ENCODE measurements at places on chromosomes 11 and 22.
A peak's percentile ranks its signal among the peaks of the same experiment; 100 is the strongest.

GRCh38 chr11:72763823-72764222 lies 11.6 kb upstream of the ARAP1 start:
- no peak for DNase-seq

GRCh38 chr11:99199341-99199740 lies 178.6 kb downstream of the CNTN5 start:
- DNase-seq: no peak

GRCh38 chr11:74326665-74327064 lies 15.2 kb upstream of the P4HA3 start:
- DNase-seq: no peak

GRCh38 chr11:129930743-129931142 lies 35.4 kb upstream of the NFRKB start:
- DNase-seq: no peak

GRCh38 chr22:24601217-24602104 lies 1.5 kb upstream of the GGT1 start:
- DNase-seq: no peak

GRCh38 chr22:40819599-40820140 lies 524 bp upstream of the SLC25A17 start:
- no peak for DNase-seq

- DNase-seq: no peak
Observed at GRCh38 chr11:47464483-47464882, 15.5 kb upstream of the RAPSN start.

DNA sequence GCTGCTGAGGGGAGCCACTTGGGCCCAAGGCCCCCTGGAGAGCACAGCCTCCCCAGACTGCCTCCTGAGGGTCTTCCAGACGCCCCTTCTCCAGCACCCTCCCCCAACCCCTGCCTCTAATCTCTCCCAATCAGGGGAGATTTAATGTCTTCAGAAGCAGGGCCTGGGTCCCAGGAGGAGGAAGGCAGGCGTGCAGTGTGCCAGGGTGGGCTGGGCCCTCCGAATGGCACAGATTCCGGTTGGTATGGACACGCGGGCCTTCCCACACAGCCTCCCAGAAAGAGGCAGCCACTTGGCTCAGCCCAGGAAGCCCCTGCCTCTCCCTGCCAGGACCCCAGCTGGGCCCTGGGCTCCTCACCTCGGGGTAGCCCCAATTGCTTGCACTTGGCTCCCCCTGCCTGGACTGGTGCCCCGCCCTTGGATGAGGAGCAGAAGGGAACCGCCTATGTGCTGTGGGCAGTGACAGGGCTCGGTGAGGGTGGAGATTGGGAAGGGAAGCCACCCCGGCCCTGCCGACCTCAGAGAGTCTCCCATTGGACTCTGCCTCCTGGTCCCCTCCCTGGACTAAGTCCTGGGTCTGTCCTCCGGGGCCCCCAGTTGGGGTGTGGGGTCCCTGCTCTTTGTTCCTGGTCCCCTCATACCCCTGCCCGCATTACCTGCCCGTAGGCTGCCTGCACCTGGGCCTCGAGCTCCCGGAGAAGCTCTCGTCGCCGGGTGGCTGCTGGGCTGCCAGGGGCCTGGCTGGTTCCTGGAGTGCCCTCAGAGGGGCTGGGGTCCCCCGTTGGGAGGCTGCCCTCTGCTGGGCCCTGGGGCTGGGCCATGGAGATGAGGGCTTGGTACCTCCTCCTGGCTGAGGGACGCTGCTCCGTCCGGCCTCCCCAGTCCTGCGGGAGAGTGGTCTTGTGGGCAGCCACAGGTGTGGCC lies 572 bp upstream of the CABP2 start:
- DNase-seq: no peak

GRCh38 chr11:80746300-80746699 lies 1305.5 kb upstream of the TENM4 start:
- no peak for DNase-seq

DNA sequence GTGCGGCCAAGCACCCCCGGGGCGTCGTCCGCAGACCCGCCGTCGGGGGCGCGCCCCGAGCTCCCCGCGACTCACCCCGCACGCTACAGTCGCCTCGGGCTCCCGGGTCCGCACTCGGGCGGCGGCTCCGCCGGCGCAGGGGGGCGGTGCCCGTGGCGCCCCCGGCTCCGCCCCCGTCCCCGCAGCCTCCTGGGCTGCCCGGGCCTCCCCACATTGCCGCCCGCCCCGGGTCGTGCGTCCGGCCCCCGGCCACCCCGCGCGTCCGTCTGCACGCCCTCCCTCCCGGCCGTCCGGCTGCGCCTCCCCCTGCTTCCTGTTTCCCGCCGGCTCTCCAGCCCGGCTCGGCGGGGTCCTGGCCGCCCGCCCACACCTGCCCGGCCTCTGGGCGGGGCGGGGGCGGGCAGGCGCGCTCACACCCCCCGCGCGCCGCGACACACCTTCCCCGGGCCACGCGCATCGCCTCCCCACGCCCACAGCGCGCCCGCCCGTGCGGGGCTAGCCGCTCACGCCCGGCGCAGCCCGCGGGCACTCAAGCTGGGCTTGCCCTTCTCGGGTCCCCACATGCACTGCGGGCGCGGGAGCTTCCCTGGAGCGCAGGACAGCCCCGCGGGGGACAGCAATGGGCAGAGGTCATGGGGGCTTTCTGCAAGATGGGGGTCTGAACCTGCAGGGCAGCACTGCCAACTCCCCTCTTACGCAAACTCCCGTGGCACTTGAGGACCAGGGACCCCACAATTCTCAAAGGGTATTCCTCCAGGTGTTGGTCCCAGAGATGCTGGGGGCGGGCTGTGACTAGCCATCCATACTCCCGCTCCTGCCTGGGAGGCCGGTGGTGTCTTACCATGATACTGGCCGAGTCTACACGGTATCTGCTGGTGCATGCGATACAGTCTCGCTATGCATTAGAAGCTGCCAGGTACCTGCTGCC lies at the start of gene CARD10:
Gene CARD10 (minus strand): TSS at position 148 of the 928 bp plus-strand sequence. CDS start 215 bp downstream, outside the sequence.
- DNase-seq: no peak

DNA sequence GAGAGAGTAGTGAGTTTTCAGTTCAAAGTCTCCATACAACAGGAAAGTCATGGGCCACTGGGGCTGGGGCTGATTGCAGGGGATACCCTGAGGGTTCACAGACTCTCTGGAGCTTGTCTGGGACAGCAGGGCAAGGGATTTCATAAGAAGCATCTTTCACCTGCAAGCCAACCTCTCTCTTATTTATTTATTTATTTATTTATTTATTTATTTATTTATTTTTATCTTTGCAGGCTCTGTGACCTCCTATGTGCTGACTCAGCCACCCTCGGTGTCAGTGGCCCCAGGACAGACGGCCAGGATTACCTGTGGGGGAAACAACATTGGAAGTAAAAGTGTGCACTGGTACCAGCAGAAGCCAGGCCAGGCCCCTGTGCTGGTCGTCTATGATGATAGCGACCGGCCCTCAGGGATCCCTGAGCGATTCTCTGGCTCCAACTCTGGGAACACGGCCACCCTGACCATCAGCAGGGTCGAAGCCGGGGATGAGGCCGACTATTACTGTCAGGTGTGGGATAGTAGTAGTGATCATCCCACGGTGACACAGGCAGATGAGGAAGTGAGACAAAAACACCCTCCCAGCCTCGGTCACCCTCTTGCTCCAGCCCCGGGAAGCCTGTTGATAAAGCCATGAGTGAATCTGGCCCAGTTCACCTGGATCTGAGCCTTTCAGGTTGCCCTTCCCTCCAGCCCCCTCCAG lies 68.4 kb downstream of the GGTLC2 start:
- no peak for DNase-seq

GRCh38 chr11:86246293-86246675 lies 1.7 kb downstream of the EED start:
- DNase-seq: no peak

DNA sequence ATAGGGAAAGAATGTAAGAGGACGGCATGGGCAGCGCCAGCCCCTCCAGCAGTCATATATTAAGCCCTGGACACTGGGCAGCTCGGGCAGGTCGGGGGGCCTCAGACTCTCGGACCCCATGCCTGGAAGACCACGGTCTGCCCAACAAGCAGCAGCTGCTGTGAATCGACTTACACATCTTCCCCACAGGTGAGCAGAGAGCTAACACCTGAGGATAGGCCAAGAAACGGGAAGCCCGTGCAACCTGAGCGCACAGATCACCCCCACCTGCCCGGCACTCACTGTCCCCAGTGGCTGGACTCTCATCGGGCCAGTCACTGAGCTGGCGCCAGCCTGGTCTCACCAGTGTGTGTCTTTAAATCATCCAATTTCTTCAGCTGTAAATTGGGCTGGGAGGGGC lies 4.7 kb upstream of the TCF20 start:
- DNase-seq: no peak

- DNase-seq: no peak
Observed at GRCh38 chr11:68041617-68042218, 2.9 kb downstream of the TCIRG1 start.

- DNase-seq: no peak
Observed at GRCh38 chr22:32323513-32324164, 34.0 kb upstream of the RFPL3 start.

DNA sequence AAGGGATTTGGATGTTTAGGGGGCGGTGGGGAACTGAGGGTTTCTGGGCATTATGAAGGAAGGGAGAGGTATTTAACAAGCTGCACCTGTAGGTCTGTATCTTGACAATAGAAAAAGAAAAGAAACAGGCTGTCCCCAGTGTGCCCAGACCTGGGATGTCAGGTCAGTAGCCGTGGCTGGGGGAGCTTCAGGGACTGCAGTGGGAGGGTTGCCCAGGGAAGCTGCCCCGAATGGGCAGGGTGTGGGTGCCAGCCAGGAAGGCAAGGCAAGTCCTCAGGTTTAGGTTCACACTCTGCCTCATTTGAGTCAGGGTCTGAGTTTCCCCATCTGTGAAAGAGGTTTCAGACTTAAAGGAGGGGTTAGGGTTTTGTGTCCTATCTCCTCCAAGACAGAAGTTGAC lies 1.5 kb downstream of the INPP5J start:
- DNase-seq: no peak

- peak; percentile 66 for DNase-seq
Observed at GRCh38 chr11:125494974-125495725, 915 bp downstream of the FEZ1 start.

GRCh38 chr11:121334973-121335710 lies 42.6 kb downstream of the SC5D start:
- no peak for DNase-seq

All from putamen (tissue), 1 donor.